A172 (cell line): ENCODE measurements at places on chromosomes 4 and X.
A peak's percentile ranks its signal among the peaks of the same experiment; 100 is the strongest.

GRCh38 chrX:140249088-140249487, 255.8 kb downstream of the SOX3 start:
- no peak for DNase-seq

DNA sequence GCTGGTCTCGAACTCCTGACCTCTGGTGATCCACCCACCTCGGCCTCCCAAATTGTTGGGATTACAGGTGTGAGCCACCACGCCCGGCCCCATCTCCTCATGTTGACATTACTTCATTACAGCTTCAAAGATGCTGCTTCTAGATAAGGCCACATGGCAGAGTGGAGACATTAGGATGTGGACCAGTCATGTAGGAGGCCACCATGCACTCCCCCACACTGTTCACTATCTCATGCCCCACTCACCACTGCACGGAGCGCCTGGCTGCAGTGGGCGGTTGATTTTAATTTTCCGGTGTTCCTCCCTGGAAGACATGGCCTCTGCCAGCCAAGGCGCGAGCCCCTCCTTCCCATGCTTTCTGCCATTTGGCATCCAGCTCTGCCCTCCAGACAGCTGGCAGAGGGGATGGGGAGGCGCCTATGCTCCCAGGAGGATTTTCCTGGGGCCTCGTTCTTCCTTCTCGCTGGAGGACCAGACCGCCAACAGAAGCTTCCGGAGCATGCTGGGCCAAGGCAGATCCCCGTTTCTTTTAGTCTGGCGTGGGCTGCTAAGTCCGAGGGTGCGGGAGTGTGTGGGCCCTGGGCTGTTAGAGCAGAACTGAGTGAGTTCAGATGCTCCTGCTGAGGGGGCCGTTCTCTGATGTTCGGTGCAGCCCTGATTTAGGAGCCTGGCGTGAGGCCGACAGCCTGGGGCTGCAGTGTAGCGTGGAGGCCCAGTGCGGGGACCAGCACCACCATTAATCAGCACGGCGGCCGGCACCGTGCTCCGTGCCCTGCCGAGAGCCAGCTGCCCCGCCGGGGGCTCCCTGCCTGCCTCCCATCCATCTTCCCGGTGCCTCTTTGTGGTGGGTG, 93.1 kb downstream of the SORCS2 start:
- no peak for DNase-seq

DNA sequence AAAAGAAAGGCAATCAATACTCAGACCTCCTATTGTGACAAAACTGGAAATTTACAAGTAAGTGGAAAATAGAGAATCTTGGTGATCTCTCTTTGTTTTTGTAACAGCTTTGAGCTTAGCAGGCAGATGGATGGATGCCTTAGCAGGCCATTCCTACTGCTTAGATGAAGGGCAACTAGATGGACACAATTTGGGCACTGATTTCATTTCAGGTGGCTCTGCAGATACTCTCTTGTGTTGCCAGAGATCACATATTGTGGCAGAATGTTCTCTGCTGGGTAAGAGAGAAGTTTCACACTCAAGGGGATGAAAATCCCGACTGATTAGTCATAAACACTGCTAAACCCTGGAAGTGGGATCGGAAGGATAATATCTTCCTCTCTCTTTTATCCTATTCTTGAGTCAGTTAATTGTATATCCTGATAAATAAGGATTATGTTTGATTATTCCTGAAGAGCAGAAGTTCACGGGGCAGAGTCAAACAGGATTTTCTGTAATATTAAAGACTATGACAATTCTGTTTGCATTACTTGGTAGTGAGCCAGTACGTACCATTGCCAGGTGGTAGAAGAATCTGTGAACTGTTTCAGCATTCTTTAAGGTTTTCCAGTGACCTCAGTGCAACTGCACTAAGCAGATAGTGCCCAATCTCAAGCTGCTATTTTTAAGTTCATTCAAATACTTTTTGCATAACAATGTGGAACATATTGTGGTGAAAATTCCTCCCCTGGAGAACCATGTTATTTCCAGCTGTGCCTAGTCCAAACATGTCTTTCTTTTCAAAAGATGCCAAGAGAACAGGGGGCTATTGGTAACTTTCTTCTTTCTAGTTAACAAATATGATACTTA, 974.3 kb downstream of the FSTL5 start:
- peak; percentile 11 for DNase-seq

GRCh38 chr4:159292137-159292896, 189.4 kb downstream of the RAPGEF2 start:
- no peak for DNase-seq

DNA sequence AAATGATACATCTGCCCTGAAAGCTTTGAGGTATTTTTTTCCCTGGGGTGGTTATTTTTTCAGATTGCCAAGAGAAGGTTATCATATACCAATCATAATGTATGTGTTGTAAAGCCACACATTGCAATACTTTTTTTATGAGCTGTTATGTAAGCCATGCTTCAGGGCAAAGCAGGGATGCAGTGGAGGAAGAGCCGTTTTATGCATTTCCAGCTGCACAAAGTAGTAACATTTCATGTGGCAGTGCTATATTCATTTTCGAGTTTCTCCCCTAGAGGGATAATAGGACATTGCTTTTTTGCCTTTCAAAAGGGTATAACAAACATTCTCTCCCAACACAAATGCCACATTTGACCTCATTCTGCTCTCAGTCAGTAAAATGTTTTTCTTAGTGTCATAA, 68.5 kb downstream of the GALNT7 start:
- no peak for DNase-seq

GRCh38 chrX:134650701-134651100, 7.6 kb downstream of the PLAC1 start:
- no peak for DNase-seq

DNA sequence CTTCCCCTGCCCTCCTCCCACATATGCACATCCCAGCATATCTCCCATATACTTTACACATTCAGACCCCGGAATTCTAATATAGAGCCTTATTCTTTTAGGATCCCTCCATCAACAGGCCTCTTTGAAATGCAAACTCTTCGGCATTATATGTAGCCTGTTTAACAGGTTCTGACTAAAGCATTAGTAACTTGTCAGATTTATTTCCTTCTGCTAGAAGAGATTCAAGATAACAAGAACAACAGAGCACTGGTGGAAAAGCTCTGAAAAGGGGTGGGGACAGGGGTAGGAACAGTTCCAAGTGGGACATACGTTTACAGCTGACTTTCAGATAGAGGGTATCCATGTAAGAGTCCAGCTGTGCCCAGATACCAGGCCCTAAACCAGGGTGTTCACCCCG, 31.7 kb upstream of the PRPS1 start:
- DNase-seq = no peak

- DNase-seq = no peak
Observed at GRCh38 chr4:169058312-169058711, 48.3 kb upstream of the CBR4 start.

DNA sequence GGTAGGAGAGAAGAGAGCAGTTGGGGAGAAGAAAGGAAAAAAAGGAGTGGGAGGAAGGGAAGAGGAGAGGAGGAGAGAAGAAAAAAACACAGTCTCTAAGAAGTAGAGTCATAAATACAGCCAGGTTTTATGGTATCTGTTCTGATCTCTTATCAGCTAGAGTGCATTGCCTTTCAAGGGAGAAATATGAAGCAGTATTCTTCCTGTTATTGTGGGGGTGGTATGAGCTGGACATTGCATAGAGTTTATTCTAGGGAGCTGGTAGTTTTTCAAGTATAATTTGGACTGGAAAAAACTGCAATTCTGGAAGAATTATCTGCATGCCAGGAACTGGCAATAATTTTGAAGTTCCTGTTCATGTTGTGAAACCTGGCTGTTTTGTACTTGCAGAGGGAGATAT, 54.9 kb upstream of the TAB3 start:
- no peak for DNase-seq

- DNase-seq = peak; percentile 30
Observed at GRCh38 chr4:172683021-172683420, 485.6 kb upstream of the GALNT7 start.

GRCh38 chrX:22737541-22737940, 262.2 kb upstream of the DDX53 start:
- no peak for DNase-seq

- no peak for DNase-seq
Observed at GRCh38 chr4:168511780-168512489, 15.1 kb downstream of the PALLD start.

DNA sequence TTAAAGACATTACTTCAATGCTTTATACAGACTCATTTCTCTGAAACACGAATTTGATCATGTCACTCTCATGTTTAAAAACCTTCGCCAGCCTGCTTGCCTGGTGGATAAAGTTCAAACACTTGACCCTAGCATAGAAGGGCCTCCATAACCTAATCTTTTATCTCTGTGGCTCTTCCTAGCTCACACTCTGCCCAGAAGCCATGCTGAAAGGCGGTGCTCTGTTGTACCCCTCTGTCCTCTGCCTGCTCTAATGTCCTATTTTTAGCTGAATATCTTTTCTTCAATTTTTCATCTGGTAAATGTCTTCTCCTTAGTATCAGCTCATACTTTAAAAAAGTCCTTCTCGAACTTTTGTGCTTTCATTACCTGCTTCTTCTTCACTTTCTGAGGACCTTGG, 302.6 kb upstream of the BOD1L1 start:
- DNase-seq = no peak

- no peak for DNase-seq
Observed at GRCh38 chr4:163624727-163625126, 130.2 kb downstream of the TMA16 start.

DNA sequence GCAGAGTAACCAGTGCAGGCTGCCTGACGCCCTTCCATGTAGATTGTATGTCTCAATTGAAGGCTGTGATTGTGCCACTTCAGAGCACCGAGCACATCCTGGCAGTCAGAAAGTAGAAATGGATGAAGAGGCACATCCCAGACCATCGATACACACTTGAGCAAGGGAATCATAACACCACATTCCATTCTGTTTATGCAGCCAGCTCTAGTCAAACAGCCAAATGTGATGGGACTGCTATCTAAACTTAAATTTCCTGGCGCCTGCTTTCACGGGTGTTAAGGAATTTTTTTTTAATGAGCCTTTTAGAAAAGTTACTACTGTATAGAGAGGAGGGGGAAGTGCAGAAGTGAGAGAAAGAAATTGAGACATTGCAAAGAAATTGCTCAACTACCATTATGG, 84.4 kb downstream of the PPARGC1A start:
- peak; percentile 17 for DNase-seq

- peak; percentile 79 for DNase-seq
Observed at GRCh38 chrX:149312988-149313387, 192.1 kb downstream of the IDS start.

GRCh38 chrX:149371986-149372385, 133.1 kb downstream of the IDS start:
- DNase-seq = no peak

- DNase-seq = peak; percentile 77
Observed at GRCh38 chrX:73930300-73930699, 367.3 kb downstream of the CHIC1 start.

GRCh38 chr4:141047228-141047884, 85.9 kb downstream of the RNF150 start:
- DNase-seq = no peak

GRCh38 chr4:53551958-53552357, 39.3 kb downstream of the LNX1 start:
- DNase-seq = peak; percentile 39

DNA sequence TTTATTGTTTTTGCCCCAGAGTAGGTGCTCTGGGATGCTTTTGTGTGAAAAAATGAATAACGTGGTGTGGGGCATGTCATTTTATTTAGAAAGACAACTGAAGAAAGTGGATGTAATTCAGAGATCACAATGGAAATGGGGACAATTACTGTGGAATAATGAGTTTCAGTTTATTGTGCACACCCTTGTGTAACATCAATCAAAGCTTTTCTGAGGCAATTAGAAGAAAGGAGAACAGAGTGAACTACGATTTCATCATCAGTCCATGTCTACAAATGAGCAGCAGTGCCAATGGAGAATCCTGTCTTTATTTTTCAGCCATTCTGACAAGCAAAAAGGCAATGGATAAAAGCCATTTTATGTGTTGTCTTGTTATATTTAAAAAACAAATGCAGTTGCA, 339.2 kb downstream of the TMA16 start:
- no peak for DNase-seq

- peak; percentile 7 for DNase-seq
Observed at GRCh38 chrX:136710325-136710951, 62.5 kb downstream of the CD40LG start.

- DNase-seq = peak; percentile 78
Observed at GRCh38 chrX:68433155-68433980, at the start of gene OPHN1. TSS of gene OPHN1 (minus strand) at chrX:68433495. CDS start at chrX:68433020, 475 bp downstream.

- DNase-seq = no peak
Observed at GRCh38 chr4:137310166-137310565, 222.1 kb downstream of the PCDH18 start.

- no peak for DNase-seq
Observed at GRCh38 chrX:28719620-28720019, 132.4 kb downstream of the IL1RAPL1 start.

GRCh38 chrX:112746812-112747595, 67.3 kb upstream of the LHFPL1 start:
- peak; percentile 37 for DNase-seq
